ENCODE measurements at places on chromosomes 5 and 9. TPM values are rescaled to one million over a fixed set of nuclear protein-coding genes. Genes with fewer than 3 reads are reported as not detected.
A peak's percentile ranks its signal among the peaks of the same experiment; 100 is the strongest.

Gene IL3
- not detected for polyA plus RNA-seq

GRCh38 chr5:172866802-172867748 lies 33.0 kb downstream of the ERGIC1 start:
- DNase-seq = no peak

GRCh38 chr9:121813519-121814210 lies 162.2 kb downstream of the DAB2IP start:
- DNase-seq = no peak

DNA sequence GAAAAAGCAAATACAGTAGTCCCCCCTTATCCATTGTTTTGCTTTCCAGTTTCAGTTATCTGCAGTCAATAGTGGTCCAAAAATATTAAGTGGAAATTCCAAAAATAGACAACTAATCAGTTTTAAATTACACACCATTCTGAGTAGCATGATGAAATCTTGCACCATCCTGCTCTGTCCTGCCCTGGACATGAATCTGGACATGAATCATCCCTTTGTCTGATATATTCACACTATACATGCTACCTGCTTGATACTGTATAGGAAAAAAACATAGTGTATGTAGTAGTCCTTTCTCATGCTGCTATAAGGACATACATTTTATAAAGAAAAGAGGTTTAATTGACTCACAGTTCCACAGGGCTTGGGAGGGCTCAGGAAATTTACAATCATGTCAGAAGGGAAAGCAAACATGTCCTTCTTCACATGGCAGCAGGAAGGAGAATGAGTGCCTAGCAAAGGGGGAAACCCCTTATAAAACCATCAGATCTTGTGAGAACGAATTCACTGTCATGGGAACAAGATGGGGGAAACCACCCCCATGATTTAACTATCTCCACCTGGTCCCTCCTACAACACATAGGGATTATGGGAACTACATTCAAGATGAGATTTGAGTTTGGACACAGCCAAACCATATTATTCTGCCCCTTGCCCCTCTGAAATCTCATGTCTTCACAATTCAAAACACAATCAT lies 153.9 kb downstream of the ARRDC3 start:
- DNase-seq = no peak

- peak; percentile 21 for DNase-seq
Measured at GRCh38 chr9:84466580-84467285, 126.2 kb upstream of the SLC28A3 start.

DNA sequence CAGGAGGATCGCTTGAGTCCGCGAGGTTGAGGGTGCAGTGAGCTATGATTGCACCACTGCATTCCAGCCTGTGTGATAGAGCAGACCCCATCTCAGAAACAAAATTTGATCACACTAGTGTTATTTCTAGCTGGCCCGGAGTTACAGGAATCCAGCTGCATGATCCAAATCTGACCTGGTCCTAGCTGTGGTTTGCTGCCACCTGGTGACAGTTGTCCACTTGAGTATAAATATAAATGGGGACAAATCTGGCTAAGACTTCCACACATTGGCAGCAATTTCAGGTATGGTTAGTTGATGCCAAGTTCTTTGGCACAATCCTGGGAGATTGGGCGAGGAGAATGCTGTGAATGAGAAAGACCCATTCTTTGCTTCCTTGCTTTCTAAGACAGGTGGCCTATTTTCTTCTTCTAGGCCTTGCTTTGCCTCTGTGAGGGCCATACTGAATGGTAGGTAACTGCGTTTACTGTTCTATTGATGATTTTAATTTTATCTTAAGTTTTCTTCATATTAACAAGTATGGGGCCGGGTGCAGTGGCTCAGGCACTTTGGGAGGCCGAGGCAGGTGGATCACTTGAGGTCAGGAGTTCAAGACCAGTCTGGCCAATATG lies 35.4 kb downstream of the UBE2R2 start:
- peak; percentile 41 for DNase-seq

DNA sequence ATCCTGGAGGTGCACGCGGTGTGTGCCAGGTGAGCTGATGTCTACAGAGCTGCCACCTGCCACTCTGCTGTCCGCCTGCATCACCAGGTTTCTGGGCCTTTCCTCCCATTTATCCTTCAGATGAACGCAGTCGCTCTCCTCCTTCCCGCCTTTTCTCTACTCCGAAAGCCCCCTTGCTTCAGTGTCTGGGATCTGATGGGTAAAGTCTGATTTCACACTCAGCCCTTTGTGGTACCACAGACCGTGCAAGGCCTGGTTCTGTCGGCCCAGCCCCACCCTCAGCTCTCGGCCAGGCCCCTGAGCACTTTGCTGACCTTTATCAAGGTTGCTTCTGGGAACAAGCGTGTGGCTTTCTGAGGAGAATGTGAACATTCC lies 32.5 kb downstream of the GLT6D1 start:
- no peak for DNase-seq

DNA sequence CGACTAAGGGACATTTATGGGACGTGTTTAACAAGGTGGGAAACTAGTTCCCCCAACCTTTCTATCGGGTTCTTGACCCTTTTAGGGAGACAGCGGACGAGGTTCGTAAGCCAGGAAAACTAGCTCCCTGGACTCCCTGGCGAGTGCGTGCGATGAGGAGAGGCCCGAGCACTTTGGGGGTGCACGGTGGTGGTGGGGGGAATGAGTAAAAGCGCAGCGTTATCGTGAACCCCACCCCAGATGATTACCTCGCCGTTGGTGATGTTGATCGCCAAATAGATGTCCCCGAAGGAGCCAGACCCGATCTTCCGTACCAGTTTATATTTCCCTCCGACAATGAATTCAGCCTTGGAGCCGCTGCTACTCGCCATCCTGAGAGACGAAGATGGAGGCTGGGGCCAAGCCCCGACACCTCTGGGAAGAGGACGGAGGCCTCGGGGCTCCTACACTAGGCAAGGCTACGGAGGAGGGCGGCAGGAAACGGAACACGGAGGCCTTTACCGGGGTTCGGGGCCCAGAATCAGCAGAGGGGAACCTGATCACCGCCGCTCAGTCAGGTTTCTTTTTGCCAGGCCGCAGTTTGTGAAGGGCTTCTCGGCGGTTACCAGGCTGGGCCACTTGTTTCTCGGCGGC lies 529 bp downstream of the CSNK1A1 start:
- no peak for DNase-seq

DNA sequence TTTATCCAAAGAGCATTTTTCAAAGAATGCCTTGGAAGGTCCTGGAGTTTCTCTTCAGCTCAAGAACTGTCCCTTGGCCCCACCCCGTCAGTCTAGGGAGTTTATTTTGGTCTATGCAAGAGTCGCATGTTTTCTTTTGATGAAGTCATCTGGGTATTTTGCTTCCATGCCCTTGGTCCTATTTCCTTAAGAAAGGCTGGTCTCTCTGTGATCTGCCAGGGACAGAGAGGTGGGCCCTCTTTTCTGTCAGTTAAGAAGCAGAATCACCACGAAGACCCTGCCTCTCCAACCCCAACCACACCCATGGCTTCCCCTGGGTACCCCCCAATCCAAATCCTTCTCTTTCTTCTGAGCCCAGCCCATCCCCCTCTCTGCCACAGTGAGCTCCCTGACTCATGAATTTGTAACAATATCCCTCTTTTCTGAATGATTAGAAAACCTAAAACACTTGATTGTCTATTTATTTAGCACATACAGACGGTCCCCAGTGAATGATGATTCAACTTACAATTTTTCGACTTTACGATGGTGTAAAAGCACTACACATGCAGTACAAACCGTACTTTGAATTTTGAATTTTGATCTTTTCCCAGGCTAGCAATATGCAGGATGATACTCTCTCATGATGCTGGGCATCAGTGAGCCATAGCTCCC lies 163.5 kb upstream of the ADRA1B start:
- no peak for DNase-seq

All from immature natural killer cell (primary cell).